ENCODE measurements at places on chromosomes 7 and 10. TPM values are rescaled to one million over a fixed set of nuclear protein-coding genes. Genes with fewer than 3 reads are reported as not detected.

ELN gene
- 0.75 TPM for total RNA-seq

LIPK gene
- not detected for total RNA-seq

SLC13A1 gene
- not detected for total RNA-seq

ANXA8L1 gene
- total RNA-seq, result 0.59 TPM

UPK3BL1 gene
- total RNA-seq, result 12.2 TPM

SLC29A3 gene
- total RNA-seq, result 3.4 TPM

CPA5 gene
- not detected for total RNA-seq

ASCC1 gene
- total RNA-seq, result 33.9 TPM

CREM gene
- 42.7 TPM for total RNA-seq

CALCR gene
- total RNA-seq, result 5.4 TPM

AKR1C2 gene
- total RNA-seq, result not detected

PILRA gene
- total RNA-seq, result 2.3 TPM

PANK1 gene
- 7.9 TPM for total RNA-seq

SPDYE6 gene
- not detected for total RNA-seq

GBX1 gene
- total RNA-seq, result not detected

PDZD7 gene
- 2.2 TPM for total RNA-seq

AKR1C1 gene
- 1.3 TPM for total RNA-seq

FKBP6 gene
- total RNA-seq, result not detected

LRGUK gene
- 0.43 TPM for total RNA-seq

AOAH gene
- total RNA-seq, result not detected
